ENCODE measurements at places on chromosomes 4 and X.

DNA sequence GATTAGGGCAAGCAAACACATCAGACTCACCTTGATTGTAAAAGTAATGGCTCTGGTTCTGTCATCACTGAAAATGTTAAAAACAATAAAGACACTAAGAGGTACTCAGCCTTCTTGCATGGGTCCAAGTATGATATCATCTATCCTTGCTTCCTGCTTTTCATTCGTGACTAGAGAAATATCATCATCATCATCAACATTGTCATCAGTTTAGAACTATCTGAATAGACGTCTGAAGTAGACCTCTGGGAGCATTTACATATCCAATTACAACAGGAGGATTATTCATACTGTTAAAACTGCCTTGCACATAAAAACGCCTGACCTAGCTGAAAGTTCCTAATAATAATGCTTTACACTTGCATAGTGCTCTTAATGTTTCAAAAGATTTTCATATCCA, 9.8 kb upstream of the FRAS1 start:
- no peak for DNase-seq

GRCh38 chrX:17167915-17168314, 207.1 kb upstream of the NHS start:
- no peak for DNase-seq

DNA sequence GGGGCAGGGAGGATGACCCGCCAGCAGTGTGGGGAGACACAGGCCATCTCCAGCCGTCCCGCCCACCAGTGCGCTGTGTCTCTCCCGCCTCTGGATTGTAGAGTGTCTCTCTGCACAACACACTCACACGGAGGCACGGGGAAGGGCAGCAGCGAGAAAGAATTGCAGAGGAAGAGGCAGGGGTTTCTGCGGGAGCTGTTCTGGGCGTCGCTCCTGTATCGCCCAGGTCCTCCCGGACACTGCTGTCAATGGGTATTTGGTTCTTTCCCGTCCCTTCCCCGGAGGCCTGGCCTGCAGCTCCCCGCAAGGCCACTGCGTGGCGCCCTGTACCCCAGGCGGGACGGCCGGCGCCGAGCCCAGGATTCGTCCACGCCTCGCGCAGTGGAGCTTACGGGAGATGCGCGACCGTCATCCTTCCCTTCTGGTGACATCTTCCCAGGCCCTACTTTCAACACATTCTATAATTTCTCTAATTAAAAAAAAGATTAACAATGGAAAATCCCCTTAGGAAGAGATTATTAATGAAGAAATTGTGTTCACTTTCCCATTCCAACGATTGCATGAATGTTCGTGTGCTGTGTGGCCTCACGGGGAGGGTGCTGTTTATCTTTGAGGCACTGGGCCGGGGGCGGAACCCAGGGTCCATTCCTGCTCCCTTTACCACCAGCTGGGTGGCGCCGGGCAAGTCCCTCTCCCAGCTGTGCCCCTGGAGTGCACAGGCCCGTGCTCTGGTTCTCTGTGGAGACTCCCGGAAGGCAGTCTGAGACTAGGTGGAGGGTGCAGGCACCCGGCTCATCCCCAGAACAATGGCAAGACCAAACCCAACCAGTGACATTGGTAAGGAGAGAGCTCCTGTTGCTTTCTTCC, 95.7 kb downstream of the CPZ start:
- peak; percentile 4 for DNase-seq

DNA sequence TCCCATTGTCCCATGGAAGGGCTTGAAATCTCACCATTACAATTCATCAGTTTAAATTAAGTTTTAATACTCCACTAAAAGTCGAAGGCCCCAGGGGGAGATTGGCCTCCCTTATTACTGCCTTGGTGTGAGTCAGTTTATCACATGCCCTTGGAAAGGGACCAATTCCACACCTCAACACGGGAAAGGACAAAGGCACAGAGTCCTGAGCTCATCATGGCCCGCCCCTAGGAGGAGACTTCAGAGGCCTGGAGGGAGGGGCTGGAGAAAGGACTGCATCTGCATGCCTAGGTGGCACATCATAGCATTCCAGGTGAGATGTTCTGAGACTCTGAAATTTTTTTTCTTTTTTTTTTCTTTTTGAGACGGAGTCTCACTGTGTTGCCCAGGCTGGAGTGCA, 2.8 kb upstream of the SEL1L3 start:
- no peak for DNase-seq

DNA sequence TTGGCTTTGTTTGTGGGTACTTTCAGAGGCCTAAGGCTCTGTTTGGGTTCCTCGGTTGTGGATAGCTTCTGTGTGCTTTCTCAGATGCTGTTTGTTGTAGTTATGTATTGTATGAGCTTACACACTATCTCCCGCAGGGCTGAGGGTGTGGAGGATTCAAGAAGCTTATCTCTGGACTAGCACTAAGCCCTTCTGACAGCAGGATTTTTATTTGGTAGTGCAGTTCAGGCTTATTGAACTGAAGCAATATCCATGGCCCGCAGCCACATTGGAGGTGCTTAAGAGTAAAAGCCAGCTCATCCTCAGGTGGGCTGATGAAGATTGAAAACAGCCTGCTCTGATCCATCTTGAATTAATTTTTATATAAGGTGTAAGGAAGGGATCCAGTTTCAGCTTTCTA, 128.2 kb downstream of the RASGEF1B start:
- DNase-seq, result no peak
